Adipocyte (in vitro differentiated cells): ENCODE measurements at places on chromosomes 1 and 21.

GRCh38 chr1:62434618-62435001 is 2.2 kb upstream of the USP1 start:
- DNase-seq: no peak

GRCh38 chr1:184485751-184486723 is 99.2 kb downstream of the C1orf21 start:
- DNase-seq: no peak

DNA sequence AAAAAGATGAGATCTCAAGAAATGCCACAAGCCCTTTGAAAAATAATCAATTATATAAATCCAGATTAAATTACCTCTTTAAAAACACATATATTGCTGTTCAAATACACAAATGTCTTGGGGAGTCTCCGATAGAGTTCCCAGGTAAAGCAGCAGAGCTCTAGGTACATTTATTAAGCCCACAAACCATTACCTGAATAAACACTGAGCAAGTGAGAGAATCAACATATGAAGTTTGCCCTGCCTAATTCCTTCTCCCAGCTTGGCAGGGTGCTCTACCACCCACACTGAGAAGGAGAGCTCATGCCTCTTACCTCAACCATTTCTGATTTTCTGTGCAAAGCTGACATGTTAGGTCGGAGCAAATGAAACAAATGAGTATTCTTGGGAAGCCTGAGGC is 402.4 kb downstream of the KCNH1 start:
- DNase-seq: no peak

DNA sequence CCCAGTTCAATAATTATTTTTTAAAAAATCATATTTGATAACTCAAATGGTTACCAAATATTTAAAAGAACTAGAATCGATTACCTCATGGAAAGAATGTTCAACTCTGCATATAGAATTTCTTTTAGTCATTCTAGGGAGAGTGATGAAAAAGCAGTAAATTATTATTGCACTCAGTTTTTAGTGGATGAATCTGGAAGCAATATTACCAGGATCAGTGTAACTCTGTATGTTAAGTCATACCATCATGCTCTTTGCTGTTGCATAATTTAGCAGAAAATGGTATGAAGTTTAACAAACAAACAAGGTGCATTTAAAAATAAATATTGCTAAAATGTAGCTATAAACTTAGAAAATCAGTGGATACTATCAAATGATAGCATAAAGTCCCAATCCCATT is 46.1 kb upstream of the ARHGAP29 start:
- DNase-seq: peak; percentile 56

- DNase-seq: peak; percentile 76
Measured at GRCh38 chr1:44700573-44700972, 26.1 kb downstream of the ARMH1 start.

GRCh38 chr21:43758811-43759210 is 17.3 kb downstream of the CSTB start:
- DNase-seq: no peak

DNA sequence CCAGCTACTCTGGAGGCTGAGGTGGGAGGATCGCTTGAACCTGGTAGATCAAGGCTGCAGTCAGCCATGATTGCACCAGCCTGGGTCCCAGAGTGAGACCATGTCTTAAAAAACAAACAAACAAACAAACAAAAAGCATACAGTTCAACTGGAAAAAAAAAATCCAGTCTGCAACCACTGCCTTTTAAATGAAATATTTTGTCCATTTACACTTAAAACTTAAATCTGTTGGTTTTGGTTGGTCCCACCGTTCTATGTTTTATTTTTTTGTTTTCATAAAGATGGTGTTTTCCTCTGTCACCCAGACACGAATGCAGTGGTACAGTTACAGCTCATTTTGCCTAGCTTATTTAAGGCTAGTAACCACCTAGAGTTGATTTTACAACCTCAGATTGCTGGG is 9.8 kb downstream of the FALEC start:
- no peak for DNase-seq

DNA sequence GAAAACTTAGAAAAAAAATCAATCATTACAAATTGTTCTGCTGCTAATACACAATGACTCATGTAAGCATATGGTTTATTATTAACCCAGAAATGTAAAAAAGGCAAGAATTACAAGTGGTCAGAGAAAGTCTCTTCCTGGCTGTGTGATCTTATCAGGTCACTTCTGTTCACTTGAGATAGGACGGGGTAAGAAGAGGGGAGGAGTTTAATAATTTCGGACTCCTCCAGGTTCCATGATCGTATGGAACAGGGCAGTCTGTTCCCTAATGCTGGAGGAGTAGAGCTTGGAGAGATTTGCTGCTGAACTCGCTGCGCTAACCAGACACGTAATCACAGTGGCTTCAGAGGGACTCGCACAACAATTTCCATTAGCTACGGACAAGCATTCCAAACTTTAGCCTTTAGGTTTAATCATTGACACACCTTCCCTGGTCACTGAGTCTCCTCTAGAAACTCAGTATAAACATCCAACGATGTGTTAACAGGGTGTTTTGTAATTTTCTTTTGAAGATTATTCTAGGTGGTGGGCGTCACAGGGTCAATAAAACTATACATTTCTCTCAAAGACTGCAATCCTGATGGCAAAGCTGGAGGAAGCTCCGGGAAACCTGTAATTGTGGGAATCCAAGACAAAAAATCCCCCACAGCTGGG is 1.3 kb downstream of the CRYZ start:
- peak; percentile 32 for DNase-seq

- peak; percentile 71 for DNase-seq
Measured at GRCh38 chr1:231171623-231172197, 9.9 kb downstream of the TRIM67 start.

DNA sequence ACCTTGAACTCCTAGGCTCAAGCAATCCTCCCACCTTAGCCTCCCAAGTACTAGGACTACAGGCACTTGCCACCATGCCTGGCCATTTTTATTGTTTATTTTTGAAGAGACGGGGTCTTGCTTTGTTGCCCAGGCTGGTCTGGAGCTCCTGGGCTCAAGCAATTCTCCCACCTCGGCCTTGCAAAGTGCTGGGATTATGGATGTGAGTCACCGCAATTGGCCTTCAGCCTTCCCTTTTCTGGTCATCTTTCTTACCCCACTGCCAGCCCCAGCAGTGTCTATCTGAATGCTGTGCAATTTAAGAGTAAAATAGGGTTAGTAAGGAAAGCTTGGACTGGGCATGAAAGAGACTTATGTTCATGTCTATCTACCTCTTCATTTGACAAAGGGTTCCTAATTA is 6.1 kb upstream of the KLF17 start:
- DNase-seq: no peak

DNA sequence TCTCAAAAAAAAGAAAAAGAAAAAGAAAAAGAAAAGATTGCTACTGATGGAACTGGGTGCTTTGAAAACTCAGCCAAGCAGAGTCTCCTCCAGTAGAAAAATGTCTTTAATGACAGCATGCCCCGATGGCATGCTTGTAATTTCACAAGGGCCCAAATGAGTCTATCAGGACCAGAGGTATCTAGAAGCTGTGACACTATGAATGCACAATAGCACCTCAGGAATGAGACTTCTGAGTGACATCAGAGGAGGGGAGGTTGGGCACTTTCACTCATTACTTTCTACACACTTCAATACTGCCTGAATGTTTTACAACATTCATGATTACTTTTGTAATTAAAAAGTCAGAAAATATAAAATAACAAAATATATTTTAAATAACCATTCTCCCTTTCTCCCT is 15.1 kb upstream of the CD58 start:
- no peak for DNase-seq

GRCh38 chr1:26996024-26996423 is 2.5 kb downstream of the TRNP1 start:
- DNase-seq: peak; percentile 73

- peak; percentile 83 for DNase-seq
Measured at GRCh38 chr1:220879509-220880361, 492 bp downstream of the HLX start.

GRCh38 chr1:213933336-213933735 is 54.4 kb upstream of the PROX1 start:
- DNase-seq: no peak

- no peak for DNase-seq
Measured at GRCh38 chr1:90509225-90510048, 207.7 kb downstream of the BARHL2 start.

DNA sequence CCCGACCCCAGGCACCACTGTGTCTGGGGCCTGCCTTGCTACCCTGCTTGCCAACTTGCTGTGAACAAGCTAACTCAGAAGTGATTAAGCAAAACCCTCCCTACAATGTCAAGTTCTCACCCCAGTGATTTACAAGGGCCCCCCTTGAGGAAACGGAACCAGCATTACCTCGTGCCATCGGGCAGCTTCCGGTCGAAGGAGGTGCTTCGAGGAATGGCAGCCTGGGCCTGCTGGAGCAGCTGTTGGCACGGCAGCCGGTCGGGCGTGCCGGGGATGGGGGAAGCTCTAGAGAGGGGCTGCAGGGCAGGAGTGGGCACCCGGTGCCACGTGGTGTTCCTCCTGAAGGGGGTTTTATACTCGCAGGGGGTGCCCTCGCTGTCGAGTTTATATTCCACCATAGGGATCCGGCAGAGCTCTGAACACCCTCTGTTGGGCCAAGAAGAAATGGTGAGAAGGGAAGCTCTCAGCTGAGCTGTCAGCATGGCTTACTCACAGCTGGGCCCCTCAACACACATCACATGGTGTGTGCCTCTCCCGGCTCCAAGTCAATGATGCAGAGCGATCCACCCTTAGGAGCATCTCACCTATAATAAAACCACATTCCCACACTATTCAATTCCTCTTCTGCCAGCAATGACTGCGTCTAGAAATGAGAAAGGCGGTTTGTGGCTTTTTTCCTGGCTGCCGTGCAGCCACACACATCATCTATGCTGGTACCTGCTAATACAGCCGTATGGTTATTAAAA is 184.4 kb downstream of the SIPA1L2 start:
- DNase-seq: no peak

DNA sequence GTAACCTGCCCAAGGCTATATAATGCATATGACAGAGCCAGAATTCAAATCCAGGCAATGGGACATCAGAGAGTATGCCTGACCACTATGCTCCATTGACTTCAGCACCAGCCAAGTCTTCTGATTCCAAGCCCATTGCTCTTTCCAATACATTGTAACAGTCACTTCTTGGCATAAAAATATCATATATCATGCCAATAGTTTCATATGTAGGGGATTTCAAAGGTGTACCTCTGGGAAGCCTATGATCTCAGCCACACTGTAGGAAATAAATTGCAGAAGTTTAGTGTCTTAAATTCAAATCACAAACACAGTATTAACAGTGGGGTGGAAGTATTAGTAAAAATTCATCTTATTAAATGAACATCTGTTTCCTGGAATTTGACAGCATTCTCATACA is 30.0 kb upstream of the ROR1 start:
- DNase-seq: no peak

GRCh38 chr1:8815582-8816151 is 1.8 kb downstream of the RERE start:
- DNase-seq: peak; percentile 38

GRCh38 chr1:169601096-169601881 is 15.0 kb upstream of the F5 start:
- DNase-seq: peak; percentile 68

GRCh38 chr1:196732526-196732925 is 42.1 kb upstream of the CFHR3 start:
- no peak for DNase-seq

DNA sequence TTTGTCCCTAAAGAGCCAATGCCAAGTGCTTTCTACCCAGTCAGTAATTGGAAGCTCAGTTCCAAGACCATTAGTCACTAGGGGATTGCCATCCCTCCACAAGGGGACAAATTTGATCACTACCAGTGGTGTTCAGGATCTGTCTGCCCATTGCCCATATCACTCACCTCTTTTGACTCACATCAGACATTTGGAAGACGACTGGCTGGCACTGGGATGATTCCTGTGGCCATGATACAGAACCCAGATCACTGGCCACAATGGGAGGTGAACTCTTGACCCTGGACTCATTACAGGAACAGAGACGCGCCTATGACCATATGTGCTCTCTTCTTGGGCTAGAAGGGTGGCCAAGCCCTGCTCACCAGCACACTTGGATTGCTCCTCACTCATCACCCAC is 71.0 kb downstream of the COLGALT2 start:
- no peak for DNase-seq

- peak; percentile 64 for DNase-seq
Measured at GRCh38 chr1:70072231-70072751, 133.1 kb downstream of the LRRC40 start.

DNA sequence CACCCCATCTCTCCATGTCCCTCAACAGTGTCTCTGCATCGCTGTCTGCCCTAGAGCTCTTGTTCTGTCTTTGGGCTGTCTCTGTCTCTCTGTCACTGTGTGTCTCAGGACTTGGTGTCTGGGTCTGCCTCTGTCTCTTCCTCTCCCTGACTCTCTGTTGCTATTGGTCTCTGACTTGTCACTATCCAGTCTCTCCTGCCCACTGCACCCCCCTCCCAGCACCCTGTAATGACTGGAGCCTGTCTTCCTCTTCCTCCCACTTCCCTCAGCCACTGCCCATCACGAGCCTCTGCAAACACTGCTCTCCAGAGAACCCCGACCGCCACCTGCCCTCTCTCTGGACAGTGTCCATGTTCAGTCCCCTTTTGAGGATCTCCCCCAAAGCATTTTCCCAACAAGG is 12.1 kb downstream of the PEAR1 start:
- DNase-seq: no peak

GRCh38 chr1:173377266-173377665 is 99.9 kb upstream of the PRDX6 start:
- DNase-seq: no peak

GRCh38 chr1:30923597-30923996 is 15.0 kb upstream of the SDC3 start:
- no peak for DNase-seq

GRCh38 chr1:222275729-222276465 is 272.0 kb downstream of the HHIPL2 start:
- no peak for DNase-seq

GRCh38 chr1:32241001-32241763 is 5.8 kb upstream of the FAM167B start:
- DNase-seq: peak; percentile 74
